ENCODE measurements at places on chromosomes 5 and 9.
A peak's percentile ranks its signal among the peaks of the same experiment; 100 is the strongest.

DNA sequence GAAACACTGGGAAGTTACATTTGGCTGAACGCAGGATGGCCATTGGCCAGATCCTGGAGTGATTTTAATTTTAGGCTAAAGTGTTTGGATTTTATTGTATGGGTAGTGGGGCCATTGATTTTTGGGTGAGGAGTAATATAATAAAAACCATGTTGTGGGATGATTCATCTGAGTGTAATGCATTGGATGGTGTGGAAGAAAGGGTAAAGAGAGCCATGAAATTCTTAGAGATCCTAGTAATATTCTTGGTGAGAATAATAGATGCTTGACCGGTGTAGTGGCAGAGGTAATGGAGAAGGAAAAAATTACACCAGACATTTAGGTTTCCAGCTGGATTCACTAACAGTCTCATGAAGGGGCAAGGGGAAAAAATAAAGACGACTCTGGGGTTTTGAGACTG is 158.1 kb downstream of the NPR3 start:
- no peak for DNase-seq

- DNase-seq, result no peak
Observed at GRCh38 chr5:159786201-159786600, 130.1 kb upstream of the ADRA1B start.

DNA sequence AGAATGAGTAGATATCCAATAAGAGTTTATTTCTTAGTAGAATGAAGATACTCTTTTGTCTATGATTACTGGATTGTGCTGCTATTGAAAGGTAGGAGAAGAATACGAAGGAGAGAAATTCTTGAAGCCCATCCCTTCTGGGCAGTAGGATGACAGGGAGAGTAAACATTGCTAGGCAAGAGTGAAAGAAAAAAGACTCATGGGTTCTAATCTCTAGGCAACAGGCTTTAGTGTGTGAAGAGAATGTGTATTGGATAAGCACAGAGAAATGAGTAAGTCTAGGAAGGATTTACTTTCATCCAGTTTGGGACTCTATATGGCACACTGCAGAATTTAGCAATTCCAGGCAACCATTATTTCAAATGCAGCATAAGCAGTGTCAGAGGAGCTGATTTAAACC is 216.0 kb downstream of the GABRG2 start:
- no peak for DNase-seq

- DNase-seq, result no peak
Observed at GRCh38 chr5:52950686-52951085, 38.5 kb upstream of the ITGA2 start.

DNA sequence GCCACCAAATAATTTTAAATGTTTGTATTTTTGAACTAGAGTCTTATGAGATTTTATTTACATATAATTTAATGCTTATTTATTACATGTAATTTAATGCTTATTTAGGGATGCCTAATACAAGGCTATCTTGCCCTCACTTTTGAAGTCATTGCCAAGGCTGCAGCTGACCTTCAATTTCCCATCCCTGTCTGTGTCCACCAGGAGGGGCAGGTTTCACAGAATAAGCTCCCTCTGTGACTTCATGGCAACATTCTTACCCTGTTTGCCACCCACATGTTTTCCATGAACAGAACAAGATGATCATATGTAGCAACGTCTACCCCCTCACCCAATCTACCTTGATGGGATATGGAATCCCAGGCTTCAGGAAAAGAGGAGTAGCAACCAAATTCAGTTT is 27.0 kb downstream of the C5 start:
- no peak for DNase-seq

DNA sequence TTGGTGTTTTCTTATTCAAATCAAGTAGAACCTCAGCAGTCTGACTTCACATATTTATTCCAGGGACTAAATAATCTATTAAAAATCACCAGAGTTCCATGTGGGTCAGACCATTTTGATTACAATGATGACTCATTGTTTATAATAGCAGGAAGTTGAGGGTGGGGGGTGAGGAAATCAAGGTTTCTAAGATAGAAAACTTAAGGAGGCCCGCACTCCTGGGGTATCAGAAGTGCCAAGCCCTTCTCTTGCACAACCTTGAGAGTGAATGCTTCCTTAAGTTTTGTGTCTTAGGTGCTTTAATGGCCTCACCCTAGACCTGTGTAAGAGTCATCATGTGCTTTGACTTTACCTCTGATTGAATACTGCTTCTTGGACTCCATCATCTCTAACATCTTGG is 31.9 kb upstream of the NPR3 start:
- no peak for DNase-seq

- no peak for DNase-seq
Observed at GRCh38 chr5:14277385-14278320, 134.5 kb downstream of the TRIO start.

DNA sequence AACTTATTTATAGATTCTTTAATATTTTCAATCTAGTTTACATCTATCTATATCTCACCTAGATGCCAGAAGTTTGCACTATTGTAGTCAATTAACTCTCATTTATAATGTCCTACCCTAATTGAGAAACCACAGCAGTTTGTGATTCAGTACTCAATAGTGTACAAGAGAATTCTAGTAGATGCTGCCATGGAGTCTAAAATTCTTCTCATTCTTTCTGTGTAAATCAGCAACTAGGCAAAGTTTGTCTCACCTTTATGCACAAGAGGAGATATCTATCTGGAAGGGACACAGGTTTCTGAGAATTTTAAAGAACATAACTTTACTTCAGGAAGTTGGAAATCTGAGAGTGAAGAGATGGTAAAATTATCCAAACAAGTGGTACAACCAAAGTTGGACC is 173.0 kb upstream of the FBXL7 start:
- DNase-seq, result no peak

- DNase-seq, result no peak
Observed at GRCh38 chr5:154285661-154286408, 95.3 kb downstream of the GALNT10 start.

DNA sequence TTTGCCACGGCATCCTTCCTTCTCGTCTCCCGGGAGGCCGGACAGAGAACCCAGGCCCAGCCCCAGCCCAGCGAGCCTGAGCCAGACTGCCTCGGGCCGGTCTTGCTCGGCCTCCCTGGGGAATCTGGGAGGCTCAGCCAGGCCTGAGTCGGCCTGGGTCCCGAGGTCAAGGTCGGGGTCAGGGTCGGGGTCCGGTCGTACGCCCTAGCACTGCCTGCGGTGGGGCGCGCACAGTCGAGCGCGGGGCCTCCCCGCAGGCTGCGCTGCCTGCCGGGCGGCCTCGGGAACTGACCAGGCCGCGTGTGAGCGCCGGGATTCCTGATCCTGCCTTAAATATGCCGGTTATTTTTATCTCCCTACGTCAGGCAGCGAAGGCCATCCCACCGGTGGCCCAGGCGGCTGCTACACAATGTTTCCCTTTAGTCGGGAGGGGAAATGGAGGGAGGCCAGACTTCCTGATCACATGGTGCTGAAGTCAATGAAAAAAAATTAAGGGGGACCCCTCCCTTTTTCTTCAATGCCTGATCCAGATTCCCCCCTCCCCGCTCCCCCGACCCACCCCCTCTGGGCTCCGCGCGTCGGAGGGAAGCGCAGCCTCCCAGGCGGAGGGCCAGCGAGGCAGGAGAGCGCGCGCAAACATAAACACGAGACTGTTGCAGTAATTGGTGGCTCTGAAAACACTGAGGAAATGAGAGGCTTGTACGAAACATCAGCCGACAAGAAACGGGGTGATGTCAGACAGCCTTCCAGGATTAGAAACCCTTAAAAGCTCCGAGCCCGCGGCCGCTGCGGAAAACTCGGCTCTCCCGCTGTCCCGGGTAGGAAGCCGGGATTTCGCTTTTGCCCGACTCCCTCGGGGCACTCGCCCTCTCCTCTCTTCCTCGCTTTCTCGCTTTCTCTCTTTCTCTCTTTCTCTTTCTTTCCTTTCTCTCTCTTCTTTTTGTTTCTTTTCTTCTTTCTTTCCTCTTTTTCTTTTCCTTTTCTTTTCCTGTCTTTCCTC is 148.2 kb upstream of the KLF4 start:
- no peak for DNase-seq

DNA sequence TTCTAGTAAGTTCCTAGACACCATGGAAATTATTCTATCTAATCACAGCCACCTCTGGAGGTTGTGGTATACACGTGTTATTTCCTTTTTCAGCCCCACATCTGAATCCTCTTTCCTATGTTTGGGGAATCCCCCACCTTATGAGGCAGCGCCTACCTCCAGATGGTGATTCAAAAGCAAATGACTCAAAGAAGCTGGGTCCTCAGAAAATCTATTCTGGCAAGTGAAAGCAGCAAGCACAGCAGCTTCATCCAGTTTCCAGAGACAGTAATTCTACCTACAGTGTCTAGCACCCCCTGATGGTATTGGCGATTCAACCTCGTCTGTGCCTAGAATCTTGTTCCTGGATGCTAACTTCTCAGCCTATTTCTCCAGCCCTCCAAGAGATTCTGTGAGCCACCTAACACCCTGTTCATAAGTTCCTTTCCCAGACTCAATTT is 43.0 kb downstream of the STRBP start:
- DNase-seq, result peak; percentile 10

- DNase-seq, result no peak
Observed at GRCh38 chr5:94173100-94173499, 431.7 kb upstream of the POU5F2 start.

DNA sequence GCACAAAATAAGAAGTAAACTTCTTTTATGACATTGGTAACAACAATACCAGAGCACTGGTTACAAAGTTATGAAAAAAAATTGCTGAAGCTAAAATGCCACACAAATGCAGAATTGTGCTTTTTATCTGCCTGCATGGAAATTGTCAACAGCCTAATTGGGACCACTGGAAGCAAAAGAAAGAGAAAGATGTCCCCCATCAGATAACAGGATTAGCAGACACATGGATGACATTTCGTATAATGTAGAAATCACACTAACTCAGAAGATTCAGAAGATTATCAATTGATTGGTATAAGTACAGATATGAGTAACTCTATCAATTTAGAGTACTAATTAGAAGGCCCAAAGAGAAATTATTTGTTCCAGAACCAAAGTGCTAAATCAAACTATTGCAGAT is 19.1 kb upstream of the FRMD3 start:
- DNase-seq, result no peak

DNA sequence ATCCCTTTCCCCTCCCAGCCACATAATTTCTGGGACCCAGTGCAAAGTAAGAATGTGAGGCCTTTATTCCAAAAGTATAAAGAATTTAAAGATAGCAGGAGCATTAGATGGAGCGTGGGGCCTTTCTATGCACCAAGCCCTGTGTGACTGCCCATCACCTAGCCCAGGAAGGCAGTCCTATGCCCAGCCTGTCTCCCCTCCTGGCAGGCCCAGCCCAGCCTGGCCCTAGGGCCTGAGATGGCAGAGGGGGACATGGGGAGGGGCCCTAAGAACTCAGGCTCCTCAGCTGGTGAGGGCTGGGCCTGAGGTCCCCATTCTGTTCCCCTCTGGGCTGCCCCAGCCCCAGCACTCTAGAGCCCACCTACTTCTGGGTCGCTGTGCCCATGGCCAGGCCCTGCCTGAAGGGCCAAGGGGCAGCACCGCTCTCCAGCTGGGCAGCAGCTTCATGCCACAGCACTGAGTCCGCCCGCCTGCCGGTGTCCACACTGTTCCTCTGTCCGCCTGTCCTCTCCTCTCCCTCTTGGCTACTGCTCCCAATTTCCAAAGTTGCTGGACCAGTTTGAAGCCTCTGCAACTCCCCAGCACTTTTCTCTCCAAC is 995 bp upstream of the SLC23A1 start:
- DNase-seq, result no peak

DNA sequence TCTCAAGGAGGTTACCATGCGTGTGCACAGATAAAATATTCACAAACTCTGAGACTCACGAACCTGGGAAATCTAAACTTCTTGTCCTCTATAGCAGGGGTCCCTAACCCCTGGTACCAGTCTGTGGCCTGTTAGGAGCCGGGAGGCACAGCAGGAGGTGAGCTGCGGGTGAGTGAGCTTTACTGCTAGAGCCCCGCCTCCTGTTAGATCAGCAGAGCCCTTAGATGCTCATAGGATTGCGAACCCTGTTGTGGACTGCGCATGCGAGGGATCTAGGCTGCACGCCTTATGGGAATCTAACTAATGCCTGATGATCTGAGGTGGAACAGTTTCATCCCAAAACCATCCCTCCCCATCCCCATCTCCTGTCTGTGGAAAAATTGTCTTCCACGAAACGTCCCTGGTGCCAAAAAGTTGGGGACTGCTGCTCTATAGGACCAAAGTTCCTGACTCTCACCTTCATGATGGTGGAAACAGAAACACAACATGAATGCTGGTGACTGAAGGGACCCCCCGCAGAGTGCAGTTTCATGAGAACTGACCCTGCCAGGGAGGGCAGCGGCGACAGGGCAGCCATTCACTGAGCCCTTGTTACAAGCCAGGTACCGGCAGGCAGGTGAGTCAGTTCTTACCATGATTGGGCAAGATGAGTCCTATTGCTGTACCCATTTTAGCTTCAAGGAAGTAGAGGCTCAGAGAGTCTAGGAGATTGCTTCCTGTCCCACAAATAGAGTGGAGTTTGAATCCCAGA is 181.9 kb downstream of the RGS3 start:
- DNase-seq, result no peak

DNA sequence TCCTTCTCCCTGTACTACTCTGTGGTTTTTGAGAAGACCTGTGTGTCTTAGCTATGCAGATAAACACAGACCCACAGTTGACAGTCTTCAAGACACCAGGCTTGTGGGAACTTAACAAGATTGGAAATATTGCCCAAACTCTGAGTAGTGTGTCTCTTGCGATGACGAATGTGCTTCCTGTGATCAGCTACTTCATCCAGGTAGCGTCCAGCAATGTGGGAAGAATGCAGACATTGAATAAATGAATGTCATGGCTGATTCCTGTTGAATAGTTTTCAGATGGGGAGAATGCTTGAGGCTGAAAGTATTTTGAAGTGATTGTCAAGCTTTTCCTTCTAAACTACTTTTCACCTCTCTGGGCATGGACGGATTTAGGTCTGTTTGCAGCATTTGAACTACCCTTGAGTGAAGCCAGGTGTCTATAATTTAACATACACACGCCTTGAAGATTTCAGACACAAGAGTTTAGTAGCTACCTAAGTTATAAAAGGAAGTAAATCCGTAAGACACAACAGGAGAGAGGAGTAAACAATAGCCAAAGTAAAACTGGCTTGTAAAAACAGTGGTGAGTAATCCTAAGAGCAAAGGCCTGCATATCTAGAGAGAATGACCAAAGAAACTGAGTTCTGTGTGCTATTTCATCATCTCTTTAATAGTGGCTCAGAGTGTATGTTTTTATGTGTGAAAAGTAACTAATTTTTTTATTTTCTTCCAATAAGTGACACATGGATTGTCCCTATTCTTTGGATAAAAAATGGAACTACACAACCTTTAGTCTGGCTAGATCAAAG is 30.0 kb upstream of the ARL14EPL start:
- DNase-seq, result no peak

GRCh38 chr5:136030956-136031611 is 2.3 kb downstream of the TGFBI start:
- no peak for DNase-seq

DNA sequence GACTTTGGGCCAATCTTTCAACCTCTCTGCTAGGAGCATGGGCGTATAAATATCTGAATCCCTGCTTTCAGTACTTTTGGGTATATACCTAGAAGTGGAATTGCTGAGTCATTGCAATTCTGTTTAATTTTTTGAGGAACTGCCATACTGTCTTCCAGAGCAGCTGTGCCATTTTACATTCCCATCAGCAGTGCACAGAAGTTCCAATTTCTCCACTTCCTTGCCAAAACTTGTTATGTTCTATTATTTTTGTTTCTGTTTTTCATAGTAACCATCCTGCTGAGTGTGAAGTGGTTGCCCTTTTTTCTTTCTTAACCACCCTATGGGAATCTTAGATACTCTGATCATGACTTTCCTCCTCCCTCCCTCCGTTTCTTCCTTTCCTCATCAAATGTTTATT is 11.1 kb upstream of the CCIN start:
- no peak for DNase-seq
